ENCODE measurements at places on chromosomes 5 and 9.

DNA sequence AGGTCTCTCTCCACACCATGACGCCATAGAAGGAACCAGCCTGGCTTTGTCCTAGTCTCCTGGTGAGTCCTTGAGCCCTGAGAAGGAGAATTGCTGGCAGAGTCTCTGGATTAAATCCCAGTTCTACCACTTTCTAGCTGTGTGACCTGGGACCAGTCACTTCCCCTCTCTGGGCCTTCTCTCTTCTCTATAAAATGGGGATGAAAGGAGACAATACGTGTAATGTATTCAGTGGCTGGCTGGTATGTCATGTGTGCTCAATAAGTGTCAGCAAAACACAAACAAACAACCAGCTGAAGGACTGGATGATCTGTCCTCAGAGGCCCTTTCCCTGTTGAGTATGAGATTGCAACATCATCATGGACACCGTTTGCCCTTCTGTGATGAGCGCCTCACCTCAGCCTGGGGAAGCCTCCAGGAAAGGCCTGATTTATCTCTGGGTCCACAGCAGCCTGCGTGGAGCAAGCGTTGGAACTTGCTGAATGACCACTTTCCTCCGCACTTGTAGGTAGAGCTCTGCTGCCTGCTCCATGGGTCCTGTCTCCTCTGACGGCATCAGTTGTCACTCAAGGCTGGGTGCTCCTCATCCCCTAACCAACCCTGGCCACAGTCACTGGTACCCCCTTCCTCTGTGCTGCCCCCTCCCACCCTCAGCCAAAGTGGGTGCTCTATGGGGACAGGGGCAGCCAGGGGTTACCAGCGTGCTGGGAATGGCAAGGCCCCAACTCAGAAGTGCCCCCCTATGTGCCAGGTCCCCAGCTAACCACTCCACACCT is 3.6 kb upstream of the NR5A1 start:
- no peak for DNase-seq

- DNase-seq, result no peak
Measured at GRCh38 chr9:123480096-123480495, 124.1 kb downstream of the CRB2 start.

GRCh38 chr5:73968729-73969128 is 342.7 kb downstream of the ARHGEF28 start:
- DNase-seq, result no peak

DNA sequence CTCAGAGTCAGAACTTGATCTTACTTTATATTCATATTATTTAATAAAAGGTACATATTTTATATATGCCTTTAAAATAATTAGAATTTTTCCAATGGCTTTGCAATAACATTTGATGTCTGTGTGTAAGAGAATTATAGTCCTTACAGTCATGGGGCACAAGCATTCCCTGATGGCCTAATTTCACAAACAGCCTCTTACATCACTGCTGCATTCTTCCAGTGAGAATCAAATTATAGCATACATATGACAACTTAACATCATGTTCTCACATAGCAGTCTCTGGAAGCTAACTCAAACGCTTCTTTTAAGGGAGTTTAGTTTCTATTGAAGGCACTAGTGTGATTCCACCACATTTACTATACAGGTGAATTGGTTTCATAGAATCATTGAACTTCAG is 15.3 kb upstream of the PRUNE2 start:
- no peak for DNase-seq

DNA sequence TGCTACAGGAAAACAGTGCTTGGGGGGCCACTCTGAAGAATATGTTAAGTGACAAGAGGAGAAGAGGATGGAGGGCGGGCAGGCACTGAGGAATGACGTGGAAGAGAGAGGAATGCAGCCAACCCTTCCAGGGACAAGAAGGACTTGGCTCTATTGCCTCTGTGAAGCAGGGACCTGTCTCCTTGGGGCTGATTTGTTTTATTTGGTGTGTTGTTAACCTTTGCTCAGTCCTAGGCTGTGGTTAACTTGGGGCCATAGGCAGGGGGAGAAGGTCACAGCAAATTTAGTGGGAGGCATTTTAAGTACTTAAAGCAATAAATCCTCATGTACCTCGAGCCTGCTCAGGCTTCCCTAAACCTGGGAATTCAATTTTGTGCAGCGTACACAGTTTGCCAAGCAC is 39.9 kb downstream of the KIF4B start:
- DNase-seq, result no peak

- DNase-seq, result no peak
Measured at GRCh38 chr5:173534664-173535063, 81.8 kb downstream of the BOD1 start.

GRCh38 chr5:79112703-79113058 is 1.1 kb downstream of the BHMT start:
- DNase-seq, result no peak

DNA sequence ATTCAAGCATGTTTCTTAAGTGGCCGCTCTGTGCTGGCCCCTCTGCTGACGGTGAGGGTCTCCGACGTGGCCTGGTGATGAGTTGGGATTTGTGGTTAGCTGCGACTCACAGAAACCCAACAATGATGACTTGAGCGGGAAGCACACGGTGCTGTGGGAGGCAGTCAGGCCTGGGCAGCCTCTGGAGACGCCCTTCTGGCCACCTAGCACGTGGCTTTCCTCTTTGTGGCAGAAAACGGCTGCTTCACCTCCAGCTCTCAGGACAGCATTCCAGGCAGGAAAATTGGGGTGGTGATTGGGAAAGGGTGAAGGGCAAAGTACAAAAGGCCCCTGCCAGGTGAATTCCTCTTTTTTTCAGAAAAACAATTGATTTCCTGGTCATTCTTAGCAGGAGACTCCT is 17.5 kb upstream of the IER5L start:
- no peak for DNase-seq

DNA sequence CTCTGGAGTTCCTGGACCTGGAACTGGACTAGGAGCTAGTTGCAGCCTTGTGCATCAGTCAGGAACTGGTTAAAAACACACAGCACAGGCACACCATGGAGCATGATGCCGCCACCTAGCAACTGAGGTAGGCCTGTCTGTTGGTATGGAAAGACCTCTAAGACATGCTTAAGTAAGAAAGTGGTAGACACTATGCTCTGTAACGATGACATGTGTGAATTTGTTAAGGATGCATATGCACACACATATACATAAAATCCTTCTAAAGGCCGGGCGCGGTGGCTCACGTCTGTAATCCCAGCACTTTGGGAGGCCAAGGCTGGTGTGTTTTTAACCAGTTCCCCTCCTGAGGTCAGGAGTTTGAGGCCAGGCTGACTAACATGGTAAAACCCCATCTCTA is 136.9 kb upstream of the RASEF start:
- DNase-seq, result no peak

GRCh38 chr5:178467205-178467567 is 123.0 kb downstream of the COL23A1 start:
- DNase-seq, result no peak

DNA sequence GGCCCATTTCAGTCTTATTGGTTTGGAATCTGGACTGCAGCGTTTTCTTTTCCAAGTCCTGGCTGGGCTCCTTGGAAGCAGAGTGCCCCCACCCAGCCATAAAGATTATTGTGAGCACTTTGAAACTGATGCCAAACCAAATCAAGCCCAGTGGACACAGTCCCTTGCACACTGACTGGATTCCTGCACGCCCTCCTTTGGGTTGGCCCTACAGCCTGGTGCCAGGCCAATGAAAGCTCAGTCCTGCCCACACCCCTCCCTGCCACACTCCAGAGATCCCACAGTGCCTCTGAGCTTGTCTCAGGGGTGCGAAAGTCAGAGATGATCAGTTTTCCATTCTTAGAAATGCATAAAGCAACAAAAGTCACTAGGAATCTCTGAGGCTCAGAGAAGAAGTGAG is 181.9 kb downstream of the CETN3 start:
- DNase-seq, result no peak

DNA sequence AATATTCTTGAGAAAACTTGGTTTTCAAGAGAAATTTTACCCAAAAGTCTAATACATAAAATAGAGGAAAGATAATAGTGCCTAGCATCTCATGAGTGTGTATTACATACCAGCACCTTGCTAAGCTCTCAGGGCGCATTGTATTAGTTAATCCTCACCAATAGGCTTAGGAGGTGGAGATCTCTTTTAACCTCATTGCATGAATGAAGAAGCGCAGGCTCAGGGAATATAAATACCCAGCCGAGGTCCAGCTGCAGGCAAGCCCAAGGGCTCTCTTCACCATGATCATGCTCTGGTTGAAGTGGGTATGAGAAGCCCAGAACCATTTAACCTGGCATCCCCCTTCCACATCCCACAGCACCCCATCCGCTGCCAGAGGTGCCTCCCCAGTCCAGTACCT is 46.0 kb downstream of the CAMK2A start:
- no peak for DNase-seq
